CD4-positive, alpha-beta T cell treated with Interleukin-21 for 1 hour (primary cell): ENCODE measurements at places on chromosomes 5 and 9.
A peak's percentile ranks its signal among the peaks of the same experiment; 100 is the strongest.

DNA sequence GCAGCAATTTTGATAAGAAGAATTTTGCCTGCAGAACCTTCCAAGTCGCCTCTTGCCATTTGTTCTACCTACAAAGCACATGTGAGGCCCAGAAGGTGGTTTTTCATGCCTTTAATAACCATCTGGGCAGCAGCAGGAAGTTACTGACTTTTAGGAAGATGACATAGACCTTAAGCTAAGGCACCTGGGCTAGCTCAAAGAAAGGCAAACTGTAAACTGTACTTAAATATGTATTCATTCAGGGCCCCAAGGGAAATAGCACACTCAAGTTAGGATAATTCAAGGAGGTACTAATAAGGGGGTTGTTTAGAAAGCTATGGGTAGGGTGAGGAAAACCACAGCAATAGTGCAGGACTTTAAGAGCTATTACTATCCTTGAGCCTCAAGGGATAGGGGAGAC is 57.3 kb upstream of the HSPB3 start:
- DNase-seq = no peak

GRCh38 chr9:92661127-92661526 is 8.8 kb downstream of the IPPK start:
- no peak for DNase-seq

DNA sequence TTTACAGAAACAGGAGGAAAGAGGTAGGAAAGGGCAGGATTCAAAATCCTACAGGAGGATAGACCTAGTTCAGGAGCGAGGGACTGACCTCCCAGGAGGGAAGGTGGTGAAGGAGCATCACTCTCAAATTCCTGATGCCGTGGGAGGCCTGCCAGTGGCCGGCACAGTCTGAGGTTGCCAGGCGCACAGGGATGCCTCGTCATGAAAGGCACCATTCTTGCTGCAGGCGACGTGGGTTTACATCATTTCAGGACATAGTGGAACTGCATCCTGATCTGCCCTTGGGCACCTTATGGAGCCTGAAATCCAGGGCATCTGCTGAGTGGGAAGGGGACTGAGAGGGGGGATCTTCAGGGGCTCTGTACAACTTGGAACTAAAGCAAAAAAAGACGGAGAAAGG is 163.2 kb upstream of the S1PR3 start:
- no peak for DNase-seq

DNA sequence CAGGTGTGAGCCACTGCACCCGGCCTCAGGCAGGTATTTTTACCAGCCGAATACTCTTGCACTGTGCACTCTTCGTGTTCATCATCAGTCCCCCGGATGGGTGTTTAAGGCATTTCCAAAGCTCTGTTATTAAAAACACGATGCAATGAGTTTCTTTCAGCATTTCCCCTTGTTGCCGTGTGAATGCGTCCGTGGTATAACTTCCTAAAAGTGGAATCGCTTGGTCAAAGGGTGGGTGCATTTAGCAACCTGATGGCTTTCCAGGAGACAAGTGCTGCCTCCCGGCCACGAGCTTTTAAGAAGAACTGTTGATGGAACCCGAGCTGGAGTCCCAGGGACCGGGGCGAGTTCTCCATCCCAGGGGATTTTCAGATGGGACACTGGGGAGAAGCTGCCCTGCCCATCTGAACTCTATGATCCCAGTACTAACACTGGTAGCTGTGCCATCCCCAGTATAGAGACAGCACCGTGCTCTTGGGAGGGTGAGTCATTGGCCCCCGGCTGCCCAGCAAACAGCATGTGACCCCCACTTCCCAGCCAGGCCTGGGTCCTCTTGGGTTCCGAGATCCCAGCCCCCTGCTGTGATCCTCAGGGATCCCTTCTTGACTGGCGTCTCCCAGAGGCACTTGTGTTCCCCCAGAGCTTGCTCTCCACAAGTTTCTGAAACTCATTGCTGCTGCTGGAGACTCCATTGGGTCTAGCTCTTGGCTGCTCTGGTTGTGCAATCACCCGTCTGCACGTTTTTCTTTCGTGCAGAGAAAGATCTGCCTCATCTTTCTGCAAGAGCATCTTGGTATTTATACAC is 169.5 kb upstream of the IER5L start:
- no peak for DNase-seq

DNA sequence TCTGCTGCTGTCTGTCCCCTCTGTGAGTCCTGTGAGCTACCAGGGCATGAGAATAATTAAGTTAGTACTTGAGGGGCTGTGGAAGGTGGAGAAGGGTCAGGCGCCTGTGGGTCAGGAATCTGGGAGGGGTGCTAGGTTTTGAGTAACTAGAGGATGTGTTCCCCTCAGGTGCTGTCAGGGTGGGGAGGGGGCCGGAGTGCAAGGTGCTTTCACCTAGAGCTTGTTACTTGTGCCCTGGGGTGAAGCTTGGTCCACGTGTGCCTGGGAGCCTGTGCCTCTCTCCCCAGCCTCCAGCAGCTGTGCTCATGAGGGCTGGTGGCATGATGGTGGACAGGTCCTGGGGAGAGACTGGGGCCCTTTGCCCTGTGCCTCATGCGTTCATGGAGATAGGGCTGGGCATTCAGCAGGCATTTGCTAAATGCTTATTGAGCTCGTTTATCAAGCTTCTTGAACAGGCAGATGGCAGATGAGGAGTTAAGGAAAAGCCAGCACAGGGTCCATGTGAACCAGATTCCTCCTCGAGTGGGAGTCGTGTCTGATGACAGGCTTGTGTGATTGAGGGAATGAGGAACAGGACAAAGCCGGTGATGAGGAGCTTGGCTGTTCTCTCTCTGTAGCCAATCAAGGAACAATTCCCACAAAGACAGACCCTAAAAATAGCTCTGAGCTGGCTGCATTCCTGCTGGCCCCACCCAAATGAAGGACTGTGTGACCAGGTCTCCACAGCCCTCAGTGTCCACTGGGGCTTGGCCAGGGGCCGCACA is 40.9 kb downstream of the CACNA1B start:
- no peak for DNase-seq

- DNase-seq = no peak
Measured at GRCh38 chr5:147804334-147804733, 21.8 kb upstream of the JAKMIP2 start.

- no peak for DNase-seq
Measured at GRCh38 chr9:35909687-35910612, 660 bp downstream of the SPAAR start.

DNA sequence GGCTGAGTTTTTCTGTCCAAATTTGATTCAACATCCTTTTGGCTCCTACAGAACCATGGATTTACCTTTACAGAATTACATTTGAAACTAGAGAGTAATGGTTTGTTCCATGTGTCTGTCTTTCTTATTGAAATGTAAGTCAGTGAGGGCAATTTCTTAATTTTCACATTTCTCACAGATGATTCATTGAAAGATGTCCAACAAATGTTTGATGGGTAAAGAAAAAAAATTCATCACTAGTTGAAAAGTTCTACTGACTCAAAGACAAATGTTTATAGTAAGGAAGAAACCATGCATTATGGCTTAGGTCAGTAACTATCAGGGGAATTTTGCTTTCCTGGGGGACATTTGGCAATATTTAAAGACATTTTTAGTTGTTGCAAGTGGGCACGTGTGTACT is 131.6 kb upstream of the TRPM3 start:
- DNase-seq = no peak

GRCh38 chr9:132114102-132114707 is 34.5 kb upstream of the MED27 start:
- peak; percentile 10 for DNase-seq

DNA sequence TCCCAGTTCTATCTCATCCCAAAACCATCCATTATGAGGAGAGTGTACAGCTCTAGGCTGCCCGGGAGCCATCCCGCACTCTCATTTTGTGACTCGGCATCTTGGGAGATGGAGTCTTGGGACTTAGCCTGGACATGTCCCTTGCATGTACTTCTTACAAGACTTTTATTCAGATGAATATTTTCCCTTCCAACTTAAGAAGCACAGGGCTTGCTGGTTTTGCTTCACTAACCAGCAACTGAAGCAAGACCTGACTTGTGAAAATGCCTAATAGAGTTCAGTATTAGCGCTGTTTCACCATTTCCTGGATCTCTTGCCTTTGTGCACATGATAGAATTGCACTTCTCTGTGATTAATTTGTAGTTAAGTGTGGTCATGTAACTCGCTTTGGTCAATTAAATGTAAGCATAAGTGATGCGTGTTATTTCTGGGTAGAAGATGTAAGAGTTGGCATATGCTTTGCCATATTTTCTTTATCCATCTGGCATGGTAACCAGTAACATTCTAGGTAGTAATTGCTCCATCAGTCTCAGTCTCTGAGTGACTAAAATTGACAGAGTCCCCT is 55.8 kb downstream of the PDCD1LG2 start:
- DNase-seq = no peak

- no peak for DNase-seq
Measured at GRCh38 chr9:72041775-72042194, 18.6 kb downstream of the C9orf57 start.
